ENCODE measurements at places on chromosomes 6 and 20.
A peak's percentile ranks its signal among the peaks of the same experiment; 100 is the strongest.

DNA sequence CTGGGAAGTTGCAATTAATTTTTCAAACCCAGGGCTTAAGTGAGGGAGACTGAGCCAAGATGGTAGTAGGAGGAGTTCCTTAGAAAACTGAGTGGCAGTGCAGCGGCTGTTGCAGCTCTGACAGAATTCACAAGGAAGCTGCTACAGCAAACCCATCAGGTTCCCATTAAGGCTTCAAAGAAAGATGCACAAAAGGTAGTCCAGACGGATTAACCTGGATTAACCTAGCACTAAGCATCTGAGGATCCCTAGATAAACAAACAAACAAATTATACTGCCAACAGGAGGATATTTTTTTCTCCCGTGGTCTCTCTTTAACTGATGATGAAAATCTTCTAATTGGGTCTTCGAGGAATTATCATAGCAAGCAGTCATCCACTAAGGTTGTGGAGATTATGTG is 5.2 kb downstream of the TENT5A start:
- DNase-seq = no peak

DNA sequence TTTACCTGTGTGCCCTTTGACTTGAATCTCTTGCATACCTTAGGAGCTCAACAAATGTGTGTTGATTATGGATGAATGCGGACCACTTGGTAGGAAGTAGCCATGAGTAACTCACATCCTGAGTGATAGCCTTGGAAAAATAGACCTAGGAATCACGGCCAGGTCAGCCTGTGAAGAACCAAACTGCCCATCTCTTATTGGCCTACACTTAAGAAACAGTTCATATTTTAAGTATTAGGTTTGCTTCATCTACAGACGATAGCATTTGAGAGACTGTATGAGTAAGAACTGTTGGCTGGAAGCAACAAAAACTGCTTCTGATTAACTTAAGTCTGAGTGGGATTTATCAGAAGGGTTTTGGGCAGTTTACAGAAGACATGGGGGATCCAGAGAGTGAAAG is 320.1 kb upstream of the PRND start:
- no peak for DNase-seq

GRCh38 chr6:43624786-43625288 is 4.2 kb downstream of the GTPBP2 start:
- DNase-seq = no peak

- peak; percentile 58 for DNase-seq
Observed at GRCh38 chr6:151807513-151808370, at the start of gene ESR1. Gene ESR1, plus strand, starts transcription at chr6:151807682. Its CDS starts 231 bp downstream, at chr6:151807913.
